Suppressor macrophage treated with lipopolysaccharide for 1 hour (primary cell): ENCODE measurements at places on chromosomes 2 and 18.

- no peak for DNase-seq
Measured at GRCh38 chr2:106561356-106561755, 74.2 kb downstream of the CD8B2 start.

GRCh38 chr2:21993002-21993401, 869.2 kb downstream of the TDRD15 start:
- DNase-seq = no peak

DNA sequence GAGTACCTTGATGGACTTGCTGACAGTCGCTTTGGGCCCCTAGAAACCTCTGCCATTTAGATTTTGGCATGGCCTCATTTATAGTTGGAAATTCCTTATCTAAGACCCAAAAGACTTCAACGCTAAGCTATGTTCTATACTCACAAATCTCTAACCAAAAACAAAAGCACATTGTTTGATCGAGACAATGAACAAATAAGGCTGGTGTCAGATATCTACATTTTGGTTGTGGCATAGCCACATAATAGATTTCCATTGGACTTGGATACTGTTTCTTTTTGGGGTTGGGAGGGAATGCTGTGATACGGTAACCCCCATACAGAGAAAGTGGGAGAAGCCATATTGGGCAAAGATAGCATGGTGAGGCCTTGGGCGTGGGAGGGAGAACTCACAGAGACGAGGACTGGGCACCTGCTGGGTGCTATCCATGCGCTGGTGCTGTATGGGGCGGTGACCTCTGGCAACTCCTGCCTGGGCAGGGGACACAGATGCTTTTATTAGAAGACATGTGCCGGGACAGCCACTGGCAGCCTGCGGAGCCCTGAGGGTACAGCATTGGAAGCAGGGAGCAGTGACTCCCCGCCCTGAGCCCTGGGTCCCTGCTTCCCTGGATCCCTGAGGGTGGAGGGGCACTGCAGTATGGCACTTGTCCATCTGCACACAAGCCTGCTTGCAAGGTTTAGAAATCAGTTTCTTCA, 97.1 kb downstream of the ASAP2 start:
- no peak for DNase-seq

GRCh38 chr2:86592547-86593230, 29.4 kb upstream of the CHMP3 start:
- DNase-seq = no peak

GRCh38 chr2:54864096-54864495, 140.6 kb downstream of the EML6 start:
- DNase-seq = no peak

- no peak for DNase-seq
Measured at GRCh38 chr2:235377176-235377575, 116.7 kb upstream of the AGAP1 start.

GRCh38 chr2:15560140-15560987, 770 bp downstream of the NBAS start:
- peak; percentile 10 for DNase-seq

DNA sequence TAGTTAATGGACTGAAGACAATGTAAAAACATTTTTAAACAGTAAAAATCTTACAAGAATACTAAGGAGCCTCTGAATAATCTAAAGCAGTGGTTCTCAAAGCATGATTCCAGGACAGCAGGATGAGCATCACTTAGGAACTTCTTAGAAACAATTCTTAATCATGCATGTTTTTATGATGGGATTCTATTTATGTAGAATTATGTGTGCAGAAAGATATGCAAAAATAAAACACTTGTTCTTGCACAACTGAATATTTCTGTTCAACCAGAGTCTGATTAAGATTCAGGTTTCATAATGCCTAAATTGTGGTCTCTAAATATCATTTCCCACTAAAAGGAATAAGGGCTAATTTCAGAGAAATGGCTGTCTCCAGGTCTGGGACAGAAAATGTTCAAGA, 69.2 kb upstream of the MTIF2 start:
- no peak for DNase-seq

- DNase-seq = no peak
Measured at GRCh38 chr2:74066491-74067203, 81.1 kb downstream of the BOLA3 start.

GRCh38 chr2:96409820-96410164, 74.2 kb downstream of the NCAPH start:
- DNase-seq = no peak

DNA sequence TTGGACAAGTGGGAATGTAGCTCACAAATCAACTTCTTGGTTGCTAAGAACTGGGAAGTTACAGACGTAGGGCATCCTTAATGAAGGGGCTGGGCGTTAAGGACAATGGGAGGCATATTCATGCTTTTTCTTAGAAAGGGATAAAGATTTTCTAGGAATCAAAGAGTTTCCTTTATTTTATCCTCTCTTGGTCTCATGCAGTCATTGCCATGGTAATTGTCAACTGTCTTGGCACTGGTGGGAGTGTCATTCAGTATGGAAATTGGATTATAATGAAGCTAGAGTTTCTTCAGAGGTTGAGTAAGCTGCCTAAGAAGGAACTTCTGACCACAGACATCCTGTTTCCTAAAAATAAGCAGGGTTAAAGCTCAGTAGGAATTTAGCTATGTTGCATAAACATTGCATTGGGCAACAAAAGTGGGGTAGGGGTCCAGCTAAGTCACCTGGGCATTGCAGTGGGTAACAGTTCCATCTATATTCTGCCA, 114.0 kb downstream of the LYPD6B start:
- DNase-seq = peak; percentile 64

DNA sequence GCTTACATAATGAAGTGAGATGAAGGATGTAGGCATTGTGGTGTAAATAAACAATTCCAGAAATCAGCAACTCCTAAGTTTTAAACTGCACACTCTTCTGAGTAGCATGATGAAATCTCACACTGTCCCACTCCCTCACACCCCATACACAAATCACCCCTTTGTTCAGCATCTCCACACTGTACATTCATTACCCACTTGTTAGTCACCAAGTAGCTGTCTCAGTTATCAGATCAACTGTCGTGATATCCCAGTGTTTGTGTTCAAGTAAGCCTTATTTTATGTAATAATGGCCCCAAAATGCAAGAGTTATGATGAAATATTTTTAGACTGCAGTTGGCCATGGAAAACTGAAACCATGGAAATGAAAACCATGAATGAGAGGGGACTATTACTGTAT, 135.7 kb downstream of the GRB14 start:
- DNase-seq = no peak

GRCh38 chr18:407626-408224, 92.8 kb downstream of the COLEC12 start:
- DNase-seq = no peak

- no peak for DNase-seq
Measured at GRCh38 chr2:10342245-10342951, 39.7 kb downstream of the HPCAL1 start.

DNA sequence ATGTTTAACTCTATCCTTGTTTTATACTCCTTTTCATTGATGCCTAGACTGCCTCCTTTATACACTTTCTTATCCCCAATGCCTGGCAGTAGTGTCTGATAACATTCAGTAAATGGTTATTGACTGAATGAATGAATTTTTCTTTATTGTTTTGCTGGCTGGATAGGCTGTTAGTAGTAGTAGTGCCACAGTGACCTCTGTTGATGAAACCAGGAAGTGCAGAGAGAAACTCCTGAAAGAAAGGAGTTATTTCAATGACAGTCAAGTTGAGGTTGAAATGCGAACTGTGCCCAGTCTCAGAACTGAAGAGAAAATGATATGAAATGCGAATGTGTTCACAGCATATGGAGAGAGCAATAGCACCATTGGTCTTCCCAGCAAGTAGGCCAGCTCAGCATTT, 26.8 kb upstream of the SLC9A2 start:
- DNase-seq = peak; percentile 65

DNA sequence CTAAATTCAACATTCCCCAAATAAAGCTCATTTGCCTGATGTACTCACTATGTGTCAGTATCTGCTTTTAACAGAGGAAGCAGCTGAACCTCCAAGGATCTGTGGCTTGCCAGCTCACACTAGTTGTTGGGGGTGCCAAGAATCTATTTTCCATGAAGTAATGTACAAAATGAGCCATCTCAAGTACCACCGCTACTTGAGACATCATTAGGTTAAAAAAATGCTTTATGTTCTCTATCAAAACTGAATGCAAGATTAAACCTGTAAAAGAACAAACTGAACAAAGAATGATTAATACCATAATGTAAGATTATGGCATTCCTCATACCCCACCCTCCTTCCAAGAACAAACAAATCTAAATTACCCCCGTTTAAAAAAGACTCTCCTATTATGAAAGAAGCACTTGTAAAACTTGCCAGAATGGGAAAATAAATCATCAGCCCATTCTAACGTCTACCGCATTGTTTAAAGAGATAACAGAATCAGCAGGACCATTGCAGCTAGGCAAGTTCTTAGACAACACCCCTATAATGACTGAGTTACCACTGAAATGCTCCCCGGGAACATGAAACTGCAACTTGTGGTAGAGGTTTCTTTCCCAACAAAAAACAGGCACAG, 471.6 kb downstream of the DLGAP1 start:
- no peak for DNase-seq

DNA sequence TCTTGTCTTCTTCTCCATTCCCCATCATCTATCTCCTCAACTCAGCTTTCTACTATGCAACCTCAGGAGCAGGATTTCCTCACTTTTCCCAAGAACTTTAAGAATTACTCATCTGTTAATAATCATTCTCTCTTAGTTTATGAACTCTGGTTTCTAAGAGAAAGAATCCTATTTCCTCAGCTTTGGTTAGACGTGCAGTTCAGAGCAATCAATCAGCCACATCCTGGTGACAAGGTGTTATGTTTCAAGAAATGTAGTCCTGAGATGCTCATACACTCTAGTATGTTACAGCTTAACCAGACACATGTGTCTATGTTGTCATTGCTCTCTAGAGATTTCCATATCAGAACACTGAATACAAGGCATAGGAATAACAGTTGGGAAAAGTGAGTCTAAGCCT, 277.9 kb downstream of the MBD2 start:
- no peak for DNase-seq

DNA sequence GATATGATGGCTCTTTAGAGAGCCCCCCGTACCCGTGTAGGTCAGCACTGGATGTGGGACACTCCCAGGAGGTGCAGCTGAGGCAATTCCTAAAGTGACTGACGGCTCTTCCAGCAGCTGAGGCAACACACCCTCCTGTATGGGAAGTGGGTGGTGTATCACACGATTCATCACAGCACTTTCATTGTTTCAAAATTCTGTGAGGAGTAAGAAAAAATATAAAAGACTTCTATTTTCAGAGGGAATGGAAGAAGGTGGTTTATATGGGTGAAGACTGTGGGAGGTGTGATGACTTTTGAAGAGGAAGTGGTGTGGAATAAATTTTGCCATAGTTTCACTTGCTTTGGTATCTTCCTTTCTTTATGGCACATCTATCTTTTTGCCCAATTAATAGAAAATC, 22.3 kb downstream of the QPCT start:
- peak; percentile 40 for DNase-seq

GRCh38 chr2:233395687-233396086, 41.4 kb downstream of the DGKD start:
- no peak for DNase-seq

- DNase-seq = peak; percentile 66
Measured at GRCh38 chr2:224584785-224585210, 365 bp downstream of the CUL3 start.

- peak; percentile 95 for DNase-seq
Measured at GRCh38 chr2:8598295-8599165, 83.3 kb upstream of the ID2 start.

- peak; percentile 30 for DNase-seq
Measured at GRCh38 chr2:179349670-179350303, 85.2 kb upstream of the SESTD1 start.

- DNase-seq = peak; percentile 50
Measured at GRCh38 chr2:20172273-20173055, 52.5 kb downstream of the SDC1 start.

DNA sequence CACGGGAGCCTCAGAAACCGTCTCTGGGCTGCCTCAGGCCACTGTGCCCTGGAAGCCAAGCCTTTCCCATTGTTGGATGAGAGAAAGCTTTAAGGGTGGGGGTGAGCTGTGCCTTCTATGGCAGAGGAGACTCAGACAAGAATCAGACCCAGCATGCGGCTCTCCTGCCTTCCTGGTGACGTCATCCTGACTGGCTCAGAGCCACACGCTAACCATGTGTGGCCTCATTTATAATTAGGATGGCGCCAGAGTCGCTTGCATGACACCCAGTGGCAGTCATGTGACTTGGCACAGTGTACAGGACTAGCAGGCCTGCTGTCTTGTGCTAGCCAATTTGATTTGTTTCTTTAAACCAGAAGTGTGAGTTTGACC, 99.1 kb downstream of the SH3BP4 start:
- DNase-seq = peak; percentile 84

DNA sequence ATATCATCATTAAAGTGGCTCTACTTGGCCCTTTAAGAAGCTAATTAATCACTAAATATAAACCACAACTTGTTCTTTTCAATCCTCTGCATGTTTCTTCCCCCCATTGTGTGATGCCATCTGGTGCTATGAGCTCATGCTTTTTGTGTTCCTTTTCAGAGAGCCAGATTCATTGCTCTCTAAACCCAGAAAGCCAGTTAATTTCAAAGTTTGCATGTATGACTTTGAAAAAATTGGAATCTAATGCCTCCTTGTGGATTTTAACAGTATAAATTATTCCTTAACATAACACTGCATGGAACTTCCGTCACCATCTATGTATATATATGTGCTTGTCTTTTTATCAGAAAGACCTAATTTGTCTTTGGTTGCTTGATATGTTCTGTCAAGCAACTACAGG, 31.1 kb downstream of the TMEM178A start:
- peak; percentile 20 for DNase-seq

- DNase-seq = peak; percentile 31
Measured at GRCh38 chr2:69088466-69088865, 75.5 kb downstream of the ANTXR1 start.

DNA sequence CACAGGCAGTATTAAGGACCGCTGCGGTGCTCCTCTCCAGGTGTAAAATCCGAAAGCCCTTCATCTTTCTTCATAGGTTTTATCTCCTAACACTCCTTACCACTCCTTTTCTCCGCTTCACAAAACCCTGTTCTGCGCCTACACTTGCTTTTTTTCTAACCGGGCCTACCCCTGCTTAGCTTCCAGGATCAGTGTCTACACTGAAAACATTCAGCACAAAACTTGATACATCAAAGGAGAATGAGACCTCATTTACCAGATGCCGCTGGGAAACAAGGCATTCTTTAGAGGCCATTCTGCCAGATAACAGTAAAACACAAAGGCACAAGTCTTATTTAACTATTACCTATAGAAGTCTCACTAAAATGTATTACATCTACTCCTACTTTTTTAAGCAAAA, 13.1 kb downstream of the CHST10 start:
- no peak for DNase-seq

- no peak for DNase-seq
Measured at GRCh38 chr2:2941205-2941604, 436.4 kb downstream of the EIPR1 start.

GRCh38 chr2:42519624-42520023, 25.8 kb upstream of the KCNG3 start:
- DNase-seq = no peak

GRCh38 chr2:15750433-15750814, 158.8 kb downstream of the DDX1 start:
- DNase-seq = no peak

DNA sequence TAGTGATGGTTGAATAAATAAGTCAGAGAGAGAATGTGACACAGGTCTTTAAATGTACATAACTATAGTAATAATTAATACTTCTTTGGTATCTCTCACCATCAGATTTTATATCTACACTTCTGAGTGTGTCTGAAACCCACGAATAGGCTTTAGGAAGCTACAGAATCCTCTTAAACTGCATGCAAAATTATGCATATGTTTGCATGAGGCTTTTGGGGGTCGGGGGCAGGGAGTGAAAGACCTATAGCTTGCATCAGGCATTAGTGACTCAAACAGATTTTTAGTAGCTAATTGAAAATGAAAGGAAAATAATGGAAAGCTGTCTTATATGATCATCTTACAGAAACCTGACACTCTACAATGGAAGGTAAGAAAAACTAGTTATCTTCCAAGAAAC, 14.9 kb downstream of the LRPPRC start:
- DNase-seq = no peak
